Aortic smooth muscle cell (primary cell): ENCODE measurements at places on chromosomes 3 and 15. TPM values are rescaled to one million over a fixed set of nuclear protein-coding genes. Genes with fewer than 3 reads are reported as not detected.

AQP9 gene
- not detected in 2 replicates for total RNA-seq

WDR72 gene
- not detected in 2 replicates for total RNA-seq

COPG1 gene
- 542 and 549 TPM in 2 replicates for total RNA-seq

TM6SF1 gene
- 0.50 and 0.92 TPM in 2 replicates for total RNA-seq

SUSD5 gene
- 4.8 and 6.1 TPM in 2 replicates for total RNA-seq

MESP1 gene
- 0.37 and 0.53 TPM in 2 replicates for total RNA-seq

LIPC gene
- 1.1 and 1.5 TPM in 2 replicates for total RNA-seq

RTP4 gene
- 0.79 and 0.99 TPM in 2 replicates for total RNA-seq

MOBP gene
- total RNA-seq, result not detected in 2 replicates

LRRC31 gene
- not detected in 2 replicates for total RNA-seq

FGF12 gene
- 0.12 and 0.13 TPM in 2 replicates for total RNA-seq

PYGO1 gene
- 4.4 and 7.0 TPM in 2 replicates for total RNA-seq

DNAJC19 gene
- total RNA-seq, result 24.0 and 24.1 TPM in 2 replicates

EPM2AIP1 gene
- 17.0 and 20.8 TPM in 2 replicates for total RNA-seq

SLC51A gene
- total RNA-seq, result not detected in 2 replicates

CMSS1 gene
- 9.9 and 11.4 TPM in 2 replicates for total RNA-seq

CILP gene
- total RNA-seq, result not detected in 2 replicates

SLC35A5 gene
- total RNA-seq, result 41.6 and 43.0 TPM in 2 replicates

ITIH1 gene
- total RNA-seq, result 0.40 and 0.56 TPM in 2 replicates

CTXND1 gene
- not detected in 2 replicates for total RNA-seq

FANCD2 gene
- 13.1 and 25.9 TPM in 2 replicates for total RNA-seq

SST gene
- not detected in 2 replicates for total RNA-seq
